ENCODE measurements at places on chromosomes 16 and 17. TPM values are rescaled to one million over a fixed set of nuclear protein-coding genes. Genes with fewer than 3 reads are reported as not detected.

DNA sequence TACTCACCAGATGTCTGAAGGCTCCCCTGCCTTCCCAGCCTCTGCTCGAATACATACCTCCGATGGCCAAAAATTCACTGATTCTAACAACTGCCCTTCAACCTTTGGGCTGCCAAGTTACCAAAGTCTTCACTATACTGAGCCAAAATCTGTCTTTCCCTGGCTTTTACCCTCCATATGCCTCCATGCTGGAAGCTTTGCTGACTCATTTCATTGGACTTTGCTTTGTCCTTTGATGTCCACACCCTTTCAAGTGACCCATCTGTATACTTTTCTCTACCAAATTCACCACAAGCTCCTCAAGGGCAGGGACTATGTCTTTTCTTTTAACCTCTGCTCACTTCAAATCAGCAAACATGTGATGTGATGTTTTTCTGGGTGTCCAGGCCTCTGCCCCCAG, 21.0 kb upstream of the MTMR4 start:
- peaks cover 4% of the 10 kb centered on the region for H3K4me1 ChIP-seq
- no peaks in the 10 kb centered on the region for H3K36me3 ChIP-seq
- no peak overlapping the region for H3K4me3 ChIP-seq
- H3K27ac ChIP-seq: no peak overlapping the region
- no peak for DNase-seq
- peaks cover 61% of the 10 kb centered on the region for H3K27me3 ChIP-seq

DNA sequence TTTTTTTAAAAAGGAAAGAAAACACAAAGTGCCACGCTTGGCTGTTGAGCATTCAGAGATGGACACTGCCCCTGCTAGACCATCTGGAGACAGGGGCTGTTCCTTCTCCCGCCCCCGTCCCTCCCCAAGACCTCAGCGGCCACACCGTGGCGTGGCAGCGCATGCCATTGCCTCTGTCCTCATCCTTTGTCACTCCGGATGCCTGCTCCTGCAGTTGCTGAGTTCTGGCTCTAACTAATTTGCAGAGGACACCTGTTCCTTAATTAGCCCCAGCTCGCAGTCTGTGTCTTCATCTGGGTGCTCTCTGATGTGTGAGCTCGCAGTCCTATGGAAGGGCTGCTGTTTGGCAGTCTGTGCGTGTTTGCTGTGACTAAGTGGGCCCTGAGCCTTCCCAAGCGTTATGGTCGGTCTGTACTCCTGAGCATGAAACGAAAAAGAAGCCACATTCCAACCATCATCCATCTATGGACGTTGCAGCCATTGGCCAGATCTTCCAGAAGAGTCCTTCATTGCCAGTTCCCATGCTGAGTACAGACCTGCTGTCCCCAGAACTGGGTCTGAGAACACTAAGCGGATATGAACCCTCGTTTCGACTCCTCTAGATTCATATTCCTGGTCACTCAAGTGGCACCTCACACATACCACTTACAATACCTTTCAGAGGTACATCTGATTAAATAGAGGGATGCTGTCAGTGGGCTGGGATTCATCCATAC, 40.9 kb upstream of the NAT9 start:
- no peaks in the 10 kb centered on the region for H3K36me3 ChIP-seq
- peaks cover 17% of the 10 kb centered on the region for H3K4me1 ChIP-seq
- no peak for DNase-seq

- H3K36me3 ChIP-seq: no peaks in the 10 kb centered on the region
- peaks cover 85% of the 10 kb centered on the region for H3K27me3 ChIP-seq
- no peak overlapping the region for H3K27ac ChIP-seq
- DNase-seq: no peak
- H3K4me3 ChIP-seq: no peak overlapping the region
Measured at GRCh38 chr17:34424814-34425491, 61.9 kb upstream of the CCL1 start.

DNA sequence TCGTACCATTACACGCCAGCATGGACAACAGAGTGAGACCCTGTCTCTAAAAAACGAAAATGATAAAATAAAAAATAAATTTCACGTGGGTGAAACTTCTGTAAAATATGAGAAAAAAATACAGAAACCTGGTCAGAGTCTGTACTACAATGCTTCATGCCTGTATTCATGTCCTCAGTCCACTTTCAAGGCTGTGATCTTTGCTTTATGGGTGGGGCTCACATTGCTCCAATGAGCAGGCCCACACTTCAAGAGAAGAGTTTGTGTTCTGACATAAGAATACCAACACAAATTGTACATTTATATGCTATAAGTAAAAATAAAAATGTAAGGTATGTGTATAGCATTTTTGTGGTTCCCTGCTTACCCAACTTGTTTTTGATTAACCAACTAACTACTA, 32.2 kb upstream of the ABCA3 start:
- H3K4me1 ChIP-seq: no peaks in the 10 kb centered on the region
- H3K27ac ChIP-seq: no peak overlapping the region
- H3K27me3 ChIP-seq: peaks cover 39% of the 10 kb centered on the region
- no peak overlapping the region for H3K4me3 ChIP-seq

DNA sequence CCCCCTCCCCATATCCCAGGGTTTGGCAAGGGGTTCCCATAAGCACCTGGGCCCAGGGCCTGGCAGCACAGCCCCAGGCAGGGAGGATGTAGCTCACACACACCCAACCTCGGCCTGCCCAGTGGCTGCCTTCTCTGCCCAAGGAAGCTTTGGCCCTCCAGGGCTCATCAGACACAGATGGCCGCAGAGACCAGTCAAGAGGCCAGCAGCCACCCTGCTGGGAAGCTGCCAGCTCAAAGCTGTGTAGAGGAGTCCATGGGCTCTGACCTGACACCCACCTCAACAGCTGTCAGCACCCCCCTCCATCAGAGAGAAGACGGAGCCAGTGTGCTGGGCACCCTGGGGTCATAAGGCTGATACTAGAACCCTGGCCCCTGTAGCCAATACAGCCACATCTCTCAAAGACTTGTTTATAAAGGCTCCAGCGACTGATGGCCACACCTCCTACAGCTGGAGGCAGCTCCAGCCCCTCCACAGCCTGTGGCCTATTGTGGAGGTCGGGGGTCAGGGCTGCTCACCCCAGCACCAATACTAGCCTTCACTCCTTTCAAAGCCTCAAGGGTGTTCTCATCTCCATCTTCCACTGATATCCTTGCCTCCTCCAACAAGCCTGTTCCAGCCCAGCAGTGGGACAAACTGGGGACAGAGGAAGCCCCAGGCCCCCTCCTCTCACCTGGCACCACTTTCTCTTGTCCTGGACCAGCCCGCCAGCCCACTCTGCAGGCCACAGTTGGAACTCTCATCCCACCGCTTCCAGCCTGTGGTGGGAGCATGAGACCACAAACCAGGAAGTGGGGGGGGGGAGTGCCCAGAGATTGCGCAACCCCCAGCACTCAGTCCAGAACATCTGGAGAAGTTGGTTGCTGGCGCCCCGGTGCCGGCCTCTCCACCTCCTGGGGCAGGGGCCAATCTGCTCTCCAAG, 2.2 kb upstream of the MPG start:
- peak overlapping the region; percentile 77 for H3K4me3 ChIP-seq
- peaks cover 21% of the 10 kb centered on the region for H3K4me1 ChIP-seq
- no peaks in the 10 kb centered on the region for H3K36me3 ChIP-seq
- no peak for DNase-seq
- peak overlapping the region; percentile 66 for H3K27ac ChIP-seq
- H3K27me3 ChIP-seq: peaks cover 3% of the 10 kb centered on the region

GRCh38 chr16:4962716-4963115, 4.6 kb downstream of the SEC14L5 start:
- no peak for DNase-seq
- H3K4me3 ChIP-seq: no peak overlapping the region
- peaks cover 13% of the 10 kb centered on the region for H3K27me3 ChIP-seq
- no peaks in the 10 kb centered on the region for H3K36me3 ChIP-seq
- no peak overlapping the region for H3K27ac ChIP-seq
- H3K4me1 ChIP-seq: peaks cover 7% of the 10 kb centered on the region

DNA sequence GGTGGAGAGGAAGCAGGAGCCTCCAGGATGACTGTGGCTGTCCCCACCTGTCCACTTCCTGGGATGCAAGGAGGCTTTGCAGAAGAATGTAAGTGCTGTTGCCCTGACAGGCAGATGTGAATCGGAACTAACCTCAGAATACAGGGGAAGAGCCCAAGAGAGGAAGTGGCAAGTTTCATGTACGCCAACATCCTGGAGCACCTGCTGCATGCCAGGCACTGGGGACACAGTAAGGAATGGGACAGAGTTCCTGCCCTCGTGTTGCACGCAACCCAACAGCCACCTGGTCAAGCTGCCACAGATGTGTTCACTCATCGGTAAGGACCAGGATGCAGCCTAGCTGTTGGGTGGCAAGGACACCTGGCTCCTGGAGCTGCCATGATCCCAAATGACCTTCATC, 98.6 kb upstream of the RPL38 start:
- no peaks in the 10 kb centered on the region for H3K36me3 ChIP-seq
- H3K27me3 ChIP-seq: peaks cover 29% of the 10 kb centered on the region
- DNase-seq: no peak

- no peaks in the 10 kb centered on the region for H3K4me1 ChIP-seq
- no peaks in the 10 kb centered on the region for H3K27me3 ChIP-seq
- H3K36me3 ChIP-seq: peaks cover 4% of the 10 kb centered on the region
Measured at GRCh38 chr17:17172001-17172939, 33.9 kb downstream of the PLD6 start.

- no peak overlapping the region for H3K27ac ChIP-seq
- peaks cover under 1% of the 10 kb centered on the region for H3K36me3 ChIP-seq
- H3K4me1 ChIP-seq: no peaks in the 10 kb centered on the region
- no peaks in the 10 kb centered on the region for H3K27me3 ChIP-seq
Measured at GRCh38 chr17:19768046-19768782, 20.1 kb upstream of the ALDH3A1 start.

GRCh38 chr17:37340804-37341203, 35.0 kb upstream of the C17orf78 start:
- H3K4me3 ChIP-seq: no peak overlapping the region
- no peaks in the 10 kb centered on the region for H3K4me1 ChIP-seq
- no peaks in the 10 kb centered on the region for H3K27me3 ChIP-seq

DNA sequence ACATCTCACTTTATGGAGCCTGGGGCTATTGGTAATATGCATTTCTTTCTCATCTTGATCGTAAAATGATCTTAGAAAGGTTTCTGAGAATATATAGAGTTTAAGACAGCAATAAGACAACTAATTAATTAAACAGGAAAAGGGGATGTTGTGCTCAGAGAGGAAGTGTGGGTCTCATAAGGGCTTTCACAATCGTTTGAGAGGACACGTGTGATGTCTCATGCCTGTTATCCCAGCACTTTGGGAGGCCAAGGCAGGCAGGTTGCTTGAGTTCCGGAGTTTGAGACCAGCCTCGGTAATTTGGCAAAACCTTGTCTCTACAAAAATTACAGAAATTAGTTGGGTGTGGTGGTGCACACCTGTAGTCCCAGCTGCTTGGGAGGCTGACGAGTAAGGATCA, 295.6 kb downstream of the WWOX start:
- no peaks in the 10 kb centered on the region for H3K27me3 ChIP-seq
- H3K36me3 ChIP-seq: peaks cover 14% of the 10 kb centered on the region
- no peak overlapping the region for H3K4me3 ChIP-seq
- H3K27ac ChIP-seq: no peak overlapping the region
- no peak for DNase-seq

The CDH1 gene
- 190 TPM for total RNA-seq

The CDRT4 gene
- total RNA-seq: 5.4 TPM

The SLC13A2 gene
- 8.7 TPM for total RNA-seq

The TBC1D28 gene
- total RNA-seq: not detected

The PRSS33 gene
- total RNA-seq: 0.39 TPM

The HSPB9 gene
- not detected for total RNA-seq

The OSGIN1 gene
- total RNA-seq: 15.5 TPM

The PYY gene
- total RNA-seq: 3.5 TPM
